Activated CD8-positive, alpha-beta memory T cell treated with anti-CD3 and anti-CD28 coated beads for 1 hour (primary cell): ENCODE measurements at places on chromosomes 2 and 18.

GRCh38 chr2:155583674-155584195 is 748.8 kb downstream of the NR4A2 start:
- no peak for DNase-seq

- no peak for DNase-seq
These were observed 124.2 kb upstream of the CELF4 start for GRCh38 chr18:37689841-37690240.

DNA sequence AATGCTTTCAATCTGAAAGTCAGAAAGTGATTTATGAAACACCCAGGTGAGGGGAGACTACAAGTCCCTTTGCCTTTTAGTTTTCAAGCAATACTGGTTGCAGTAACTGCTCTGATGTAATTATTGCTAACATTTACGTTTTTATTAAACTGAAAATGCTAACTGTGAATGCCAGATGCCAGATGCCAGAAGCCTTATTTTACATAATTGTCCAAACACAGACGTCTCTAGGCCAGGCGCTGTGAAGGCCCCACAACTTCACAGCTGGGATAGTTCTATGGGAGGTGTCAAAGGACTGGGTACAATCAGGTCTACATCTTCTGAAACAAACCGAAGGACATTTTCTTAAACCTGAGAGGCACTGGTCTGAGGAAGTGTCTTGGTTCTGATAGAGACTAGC is 27.5 kb upstream of the MSGN1 start:
- no peak for DNase-seq

DNA sequence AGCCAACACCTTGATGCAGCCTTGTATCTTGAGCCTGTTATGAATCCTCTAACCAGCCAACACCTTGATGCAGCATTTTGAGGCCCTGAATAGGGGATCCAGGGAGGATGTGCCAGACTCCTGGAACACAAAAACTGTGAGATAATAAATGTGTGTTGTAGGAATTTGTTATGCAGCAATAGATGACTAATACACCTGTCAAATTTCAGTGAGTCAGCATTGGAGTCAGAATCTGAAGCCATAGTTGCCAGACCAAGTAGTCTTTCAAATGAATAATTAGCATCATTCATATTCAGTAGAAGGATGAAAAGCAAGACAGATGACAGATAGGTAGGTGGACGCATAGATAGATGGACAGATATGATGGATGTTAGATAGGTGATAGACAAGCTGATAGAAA is 942.5 kb upstream of the SLC39A10 start:
- no peak for DNase-seq

GRCh38 chr18:46174342-46175041 is 70.3 kb downstream of the HAUS1 start:
- no peak for DNase-seq
